CD8-positive, alpha-beta memory T cell (primary cell): ENCODE measurements at places on chromosomes 4 and X. TPM values are rescaled to one million over a fixed set of nuclear protein-coding genes. Genes with fewer than 3 reads are reported as not detected.

DNA sequence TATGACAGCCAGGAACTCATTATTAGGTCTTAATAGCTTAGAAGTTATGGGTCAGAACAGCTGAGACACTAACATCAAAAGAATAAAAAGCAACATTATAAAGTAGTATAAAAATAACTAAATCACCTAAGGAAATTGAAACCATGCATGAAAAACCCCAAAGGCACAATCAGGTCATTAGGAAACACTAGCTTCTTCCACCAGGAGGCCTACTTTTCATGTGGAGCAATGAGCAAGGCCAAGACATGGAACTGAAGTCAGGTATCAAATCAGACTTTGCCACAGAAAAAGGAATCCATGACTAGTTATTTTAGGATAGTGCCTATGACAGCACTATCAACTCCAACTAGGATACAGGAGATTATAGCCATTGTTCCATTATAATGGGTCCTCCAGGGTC lies 7.9 kb downstream of the HUWE1 start:
- DNase-seq: no peak

DNA sequence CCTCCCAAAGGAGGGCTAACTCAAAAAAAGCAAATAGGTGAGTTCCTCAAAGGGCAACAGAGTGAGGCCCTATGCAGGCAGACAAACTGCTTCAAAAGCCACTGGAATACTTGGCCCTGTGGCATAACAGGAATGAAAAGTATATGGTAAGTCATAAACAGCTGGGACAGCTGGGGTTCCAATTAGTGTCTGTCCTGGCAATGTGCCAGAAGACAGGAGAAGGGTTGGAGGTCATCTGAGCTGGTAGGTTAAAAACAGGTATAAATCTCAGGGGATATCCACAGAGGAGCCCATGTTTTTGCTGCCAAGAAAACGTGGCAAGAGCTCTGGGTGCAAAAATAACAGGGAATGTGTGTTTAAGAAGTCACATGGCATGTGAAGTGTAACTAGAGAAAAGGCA lies 111.6 kb downstream of the APOOL start:
- no peak for DNase-seq

EPGN gene
- total RNA-seq: not detected

- no peak for DNase-seq
Observed at GRCh38 chr4:826508-827208, 729 bp upstream of the CPLX1 start.

- DNase-seq: no peak
Observed at GRCh38 chr4:56637791-56638190, 43.3 kb downstream of the HOPX start.

DNA sequence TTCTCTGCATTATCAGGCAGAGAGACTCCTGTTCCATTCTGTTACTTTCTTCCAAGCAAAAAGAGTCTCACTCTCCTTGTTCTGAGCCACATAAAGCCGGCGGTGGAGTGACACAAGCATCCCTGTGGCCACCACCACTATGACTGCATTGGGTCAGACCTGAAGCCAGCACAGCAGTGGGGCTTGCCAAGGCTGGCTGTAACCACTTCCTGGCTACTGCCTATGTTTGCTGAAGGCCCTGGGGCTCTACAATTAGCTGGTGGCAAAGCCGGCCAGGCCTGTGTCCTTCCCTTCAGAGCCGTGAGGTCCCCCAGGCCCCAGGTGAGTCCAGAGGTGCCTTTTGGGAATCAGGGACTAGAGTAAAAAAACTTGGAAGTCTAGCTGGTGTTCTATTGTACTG lies 31.8 kb downstream of the PLAC8 start:
- DNase-seq: no peak

DNA sequence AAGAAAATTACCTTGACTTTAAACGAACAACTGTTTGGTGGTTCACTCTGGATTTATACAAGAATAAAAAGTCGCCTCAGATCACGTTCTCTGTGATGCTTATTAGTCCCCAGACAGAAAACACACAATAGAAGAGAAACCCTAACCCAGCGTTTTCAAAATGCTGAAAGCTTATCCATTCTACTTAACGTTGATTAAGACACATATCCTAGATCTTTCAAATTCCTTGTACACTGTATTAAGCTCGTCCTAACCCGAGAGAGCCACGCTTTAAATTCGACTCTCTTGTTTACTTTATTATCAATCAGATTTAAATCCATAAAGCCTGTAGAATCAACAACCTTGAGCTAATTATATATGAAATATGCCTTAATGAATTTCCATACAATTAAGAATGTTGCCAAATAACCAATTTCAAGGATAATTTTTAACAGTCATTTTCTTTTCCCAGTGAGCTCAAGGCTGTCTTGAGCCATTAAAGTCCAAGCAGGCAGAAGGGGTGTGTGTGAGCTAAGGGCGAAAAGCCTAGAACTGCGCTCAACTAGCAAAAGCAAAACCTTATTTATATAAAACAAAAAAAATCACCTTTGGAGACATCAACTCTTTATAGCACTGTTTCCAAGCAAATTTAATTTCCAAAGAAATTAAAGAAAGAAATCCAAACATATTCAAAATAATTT lies 981 bp upstream of the PITX2 start:
- no peak for DNase-seq
